ENCODE measurements at places on chromosomes 7 and 10. TPM values are rescaled to one million over a fixed set of nuclear protein-coding genes. Genes with fewer than 3 reads are reported as not detected.

- no peak overlapping the region for H3K27ac ChIP-seq
- H3K4me3 ChIP-seq: no peak overlapping the region
- H3K27me3 ChIP-seq: no peaks in the 10 kb centered on the region
- no peaks in the 10 kb centered on the region for H3K4me1 ChIP-seq
- DNase-seq: no peak
Measured at GRCh38 chr10:83765731-83766130, 373.6 kb upstream of the GHITM start.

DNA sequence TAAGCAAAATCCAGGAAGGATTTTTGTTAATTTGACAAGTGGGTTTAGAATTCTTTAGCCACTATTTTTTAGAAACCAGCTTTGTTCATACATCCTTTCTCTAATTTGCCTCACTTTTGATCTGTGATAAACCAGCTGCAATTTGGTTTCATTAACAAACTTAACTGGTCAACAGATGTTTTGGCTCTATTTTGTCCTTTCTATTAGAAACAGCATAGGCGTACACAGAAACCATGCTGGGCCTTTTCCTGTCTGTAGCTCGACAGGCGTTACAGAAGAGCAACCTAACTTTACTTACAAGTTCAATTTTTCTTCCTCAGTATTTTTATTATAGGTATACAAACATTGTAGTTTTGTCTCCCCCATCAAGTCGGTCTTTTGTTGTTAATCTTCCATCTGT is 28.2 kb downstream of the KAT6B start:
- H3K27me3 ChIP-seq: no peaks in the 10 kb centered on the region
- peaks cover 30% of the 10 kb centered on the region for H3K4me1 ChIP-seq
- H3K4me3 ChIP-seq: no peak overlapping the region
- H3K27ac ChIP-seq: no peak overlapping the region
- no peak for DNase-seq

Gene CLCN1
- not detected for total RNA-seq

Gene POLR2J2
- total RNA-seq: 6.9 TPM

- no peaks in the 10 kb centered on the region for H3K4me1 ChIP-seq
- no peak overlapping the region for H3K4me3 ChIP-seq
- no peak for DNase-seq
- no peak overlapping the region for H3K27ac ChIP-seq
- no peaks in the 10 kb centered on the region for H3K36me3 ChIP-seq
Measured at GRCh38 chr7:30733216-30733615, 18.7 kb upstream of the INMT start.

GRCh38 chr10:103612462-103613365 is 119.2 kb downstream of the NEURL1 start:
- peaks cover 44% of the 10 kb centered on the region for H3K36me3 ChIP-seq
- peaks cover 22% of the 10 kb centered on the region for H3K27me3 ChIP-seq
- H3K27ac ChIP-seq: peak overlapping the region; percentile 86

DNA sequence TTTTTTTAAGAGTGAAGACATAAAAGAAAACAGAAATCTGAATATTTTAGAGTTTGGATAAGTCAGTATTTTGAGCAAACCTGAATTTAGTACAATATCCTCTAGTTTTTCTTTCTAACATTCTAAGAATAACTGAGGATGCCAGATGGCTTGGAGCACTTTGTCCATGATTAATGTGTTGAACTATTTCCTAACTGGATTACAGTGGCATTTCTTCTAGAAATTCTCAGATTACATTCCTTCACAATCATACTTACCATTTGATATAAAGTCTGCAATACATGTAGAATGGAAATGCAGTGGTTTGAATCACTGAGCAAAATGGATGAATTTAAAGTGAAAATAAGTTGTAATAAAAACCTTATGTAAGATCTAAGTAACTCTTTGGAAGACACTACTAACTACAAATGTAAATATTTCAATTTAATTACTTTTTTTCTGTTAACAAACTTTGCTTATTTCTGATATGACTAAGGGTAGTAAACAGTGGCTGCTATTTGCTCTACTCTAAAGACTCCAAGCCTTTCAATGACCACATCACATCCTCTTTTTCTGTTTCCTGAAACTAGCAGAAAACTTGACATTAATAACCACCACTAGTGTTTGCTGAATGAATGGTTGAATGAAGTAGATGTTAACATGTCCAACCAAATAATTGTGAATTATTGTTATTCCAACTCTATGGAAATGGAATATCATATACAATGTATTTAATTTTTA is 102.8 kb downstream of the PRKG1 start:
- H3K27me3 ChIP-seq: no peaks in the 10 kb centered on the region
- H3K4me3 ChIP-seq: peak overlapping the region; percentile 34
- H3K27ac ChIP-seq: peak overlapping the region; percentile 7
- DNase-seq: peak; percentile 62

Gene MMP21
- total RNA-seq: not detected

- H3K4me1 ChIP-seq: peaks cover 36% of the 10 kb centered on the region
- H3K36me3 ChIP-seq: peaks cover 30% of the 10 kb centered on the region
- DNase-seq: no peak
- 0 out of 2 replicates have a peak overlapping the region, but pooled peaks have one; percentile 5 for H3K27ac ChIP-seq
Measured at GRCh38 chr7:44078521-44078920, 3.8 kb downstream of the POLM start.

GRCh38 chr10:131079314-131079713 is 232.2 kb downstream of the TCERG1L start:
- H3K27me3 ChIP-seq: no peaks in the 10 kb centered on the region
- no peaks in the 10 kb centered on the region for H3K4me1 ChIP-seq
- H3K4me3 ChIP-seq: no peak overlapping the region
- no peak overlapping the region for H3K27ac ChIP-seq
